Aorta (tissue), 5 donors: ENCODE measurements at places on chromosomes 5 and 9. TPM values are rescaled to one million over a fixed set of nuclear protein-coding genes. Genes with fewer than 3 reads are reported as not detected.

The TMEFF1 gene
- total RNA-seq, result 0.27 TPM

The RNF145 gene
- 67.8 TPM for total RNA-seq

The FBXO4 gene
- 10.2 TPM for total RNA-seq

The GKAP1 gene
- total RNA-seq, result 10.2 TPM

The VLDLR gene
- 43.2 TPM for total RNA-seq

The SCGB3A2 gene
- not detected for total RNA-seq

The COL5A1 gene
- 108 TPM for total RNA-seq

The PCDHGA7 gene
- total RNA-seq, result 6.4 TPM

The HAVCR2 gene
- 10.3 TPM for total RNA-seq

The DIPK1B gene
- total RNA-seq, result 7.3 TPM

The FOXD4L4 gene
- 0.36 TPM for total RNA-seq
